Stimulated activated CD8-positive, alpha-beta memory T cell treated with anti-CD3 and anti-CD28 coated beads, Interleukin-12 subunit alpha, Interleukin-12 subunit beta, amount 100 ng/mL, for 4 hours (primary cell): ENCODE measurements at places on chromosomes 12 and 14.

- DNase-seq, result no peak
Measured at GRCh38 chr14:60670989-60671388, 21.7 kb upstream of the SIX1 start.

GRCh38 chr12:123843912-123844748 is 82.0 kb downstream of the DNAH10 start:
- DNase-seq, result no peak

DNA sequence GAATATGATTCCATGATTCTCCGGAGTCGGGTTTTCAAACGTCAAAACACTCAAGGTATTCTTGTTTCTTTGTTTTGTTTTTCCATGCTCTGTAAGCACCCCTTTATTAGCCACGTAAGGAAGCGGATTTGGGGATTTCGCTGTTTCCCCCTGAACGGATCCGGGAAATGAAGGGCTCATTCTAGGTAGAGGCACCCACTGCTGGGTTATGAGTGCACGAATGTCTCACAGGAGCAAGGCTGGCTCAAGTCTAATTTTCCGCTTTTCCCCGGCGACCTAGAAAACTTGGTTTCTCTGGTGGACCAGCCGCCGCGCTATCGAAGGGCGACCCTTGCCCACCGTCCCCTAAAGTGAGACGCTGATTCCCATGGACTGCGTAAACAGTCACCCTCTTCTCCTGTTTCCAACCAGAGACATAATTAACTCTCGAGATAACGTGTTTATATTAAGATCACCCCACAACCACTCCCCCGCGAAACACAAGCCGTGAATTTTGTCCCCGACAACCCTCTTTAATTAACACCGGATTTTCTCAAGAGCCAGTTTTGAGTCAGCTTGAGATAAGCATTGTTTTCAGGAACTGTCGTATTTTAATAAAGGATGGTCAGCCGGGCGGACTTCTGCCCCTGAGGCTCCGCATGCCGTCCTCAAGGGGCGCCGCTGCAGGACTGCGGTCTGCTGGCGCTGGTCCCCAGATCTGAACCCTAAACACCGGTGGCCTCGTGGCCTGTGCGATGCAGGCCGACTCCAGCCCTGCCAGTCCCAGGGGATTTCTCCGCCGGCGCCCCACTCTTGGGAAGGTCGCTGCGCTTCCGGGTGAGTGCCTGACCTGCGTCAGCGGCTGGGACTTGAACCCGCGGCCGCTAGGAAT is 515 bp upstream of the ABCC9 start:
- DNase-seq, result no peak

DNA sequence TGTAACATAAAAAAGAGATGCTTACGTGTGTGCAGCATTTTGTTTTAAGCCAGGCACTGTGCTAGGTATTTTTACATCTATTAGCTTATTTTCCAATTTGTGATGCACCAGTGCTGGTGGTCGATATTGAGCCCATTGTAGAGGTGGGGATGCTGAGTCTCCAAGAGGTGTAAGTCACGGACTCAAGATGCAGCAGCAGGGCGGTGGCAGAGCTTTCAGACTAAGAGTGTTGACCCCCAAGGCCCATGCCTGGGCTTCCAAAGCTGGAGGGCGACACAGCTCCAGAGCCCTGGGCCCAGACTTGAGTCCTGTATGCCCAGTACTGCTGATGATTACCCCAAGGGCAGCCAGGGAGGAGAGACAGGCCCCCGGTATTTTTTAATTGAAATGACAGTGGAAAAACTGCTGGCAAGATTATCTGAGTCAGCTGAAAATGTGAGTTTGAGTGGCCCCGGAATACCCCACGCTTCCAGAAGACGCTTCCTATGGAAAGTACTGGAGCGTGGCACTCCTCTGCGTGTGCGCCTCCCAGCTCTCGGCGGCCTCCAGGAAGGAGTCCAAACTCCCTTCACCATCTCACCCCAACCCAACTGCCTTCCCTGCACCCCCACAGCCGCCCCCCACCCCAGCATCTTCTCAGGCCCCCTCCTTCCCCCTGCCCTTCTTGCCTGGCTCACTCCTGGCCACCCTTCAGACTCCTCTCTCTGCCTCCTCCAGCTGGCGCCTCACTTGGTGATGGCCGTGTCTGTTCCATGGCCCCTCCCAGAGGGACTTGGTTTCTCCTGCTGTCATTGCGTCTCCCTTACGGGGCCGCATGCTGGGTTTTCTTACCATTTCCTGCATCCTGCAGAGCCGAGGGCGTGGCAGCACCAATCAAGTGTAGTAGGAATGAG is 40.7 kb downstream of the ELK3 start:
- no peak for DNase-seq

DNA sequence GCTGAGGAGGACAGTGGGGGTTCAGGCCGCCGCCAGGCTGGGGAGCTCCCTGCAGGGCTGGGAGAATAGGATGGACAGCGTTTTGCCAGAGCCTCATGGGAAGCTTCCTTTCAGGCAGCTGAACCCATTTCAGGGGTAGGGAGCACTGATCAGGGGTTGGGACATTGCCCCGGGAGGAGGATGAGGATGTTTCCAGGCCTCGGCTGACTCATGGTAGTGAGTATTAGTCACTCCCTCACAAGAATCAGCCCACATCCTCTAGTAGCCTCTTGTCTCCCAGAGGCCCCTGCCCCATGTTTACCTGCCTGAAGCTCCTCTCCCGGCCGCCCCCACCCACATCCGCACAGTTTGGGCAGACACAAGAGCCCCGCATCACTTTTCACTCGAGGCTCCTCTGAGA is 89.8 kb downstream of the ZFP36L1 start:
- no peak for DNase-seq

DNA sequence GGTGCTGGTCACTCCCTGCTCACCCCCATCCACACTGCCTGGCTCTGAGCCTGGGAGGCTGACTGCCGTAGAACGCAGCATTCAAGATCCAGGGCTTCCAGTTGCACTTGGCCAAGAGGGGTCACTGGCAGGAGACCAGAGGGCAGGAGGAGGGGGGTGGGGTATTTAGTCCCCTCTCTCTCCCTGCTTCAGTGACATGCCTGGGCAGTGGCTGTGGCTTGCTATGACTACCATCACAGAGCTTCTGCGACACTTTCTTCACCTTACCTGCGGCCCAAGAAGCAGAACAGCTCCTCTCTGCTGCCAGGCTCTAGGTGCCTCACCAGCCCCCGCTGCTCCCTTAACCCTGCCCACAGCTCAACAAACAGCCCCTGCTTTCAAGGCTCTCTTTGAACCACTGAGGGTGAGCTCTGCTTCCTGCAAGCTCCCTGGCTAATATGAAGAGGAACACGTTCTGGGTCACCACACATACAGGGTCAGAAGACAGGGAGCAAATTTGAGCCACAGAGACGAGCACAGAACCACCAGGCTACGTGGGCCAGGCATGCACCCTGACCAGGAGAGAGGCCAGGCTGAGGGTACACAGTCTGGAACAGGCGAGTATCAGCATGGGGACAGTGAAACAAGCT is 55.7 kb downstream of the ITPK1 start:
- DNase-seq, result no peak

DNA sequence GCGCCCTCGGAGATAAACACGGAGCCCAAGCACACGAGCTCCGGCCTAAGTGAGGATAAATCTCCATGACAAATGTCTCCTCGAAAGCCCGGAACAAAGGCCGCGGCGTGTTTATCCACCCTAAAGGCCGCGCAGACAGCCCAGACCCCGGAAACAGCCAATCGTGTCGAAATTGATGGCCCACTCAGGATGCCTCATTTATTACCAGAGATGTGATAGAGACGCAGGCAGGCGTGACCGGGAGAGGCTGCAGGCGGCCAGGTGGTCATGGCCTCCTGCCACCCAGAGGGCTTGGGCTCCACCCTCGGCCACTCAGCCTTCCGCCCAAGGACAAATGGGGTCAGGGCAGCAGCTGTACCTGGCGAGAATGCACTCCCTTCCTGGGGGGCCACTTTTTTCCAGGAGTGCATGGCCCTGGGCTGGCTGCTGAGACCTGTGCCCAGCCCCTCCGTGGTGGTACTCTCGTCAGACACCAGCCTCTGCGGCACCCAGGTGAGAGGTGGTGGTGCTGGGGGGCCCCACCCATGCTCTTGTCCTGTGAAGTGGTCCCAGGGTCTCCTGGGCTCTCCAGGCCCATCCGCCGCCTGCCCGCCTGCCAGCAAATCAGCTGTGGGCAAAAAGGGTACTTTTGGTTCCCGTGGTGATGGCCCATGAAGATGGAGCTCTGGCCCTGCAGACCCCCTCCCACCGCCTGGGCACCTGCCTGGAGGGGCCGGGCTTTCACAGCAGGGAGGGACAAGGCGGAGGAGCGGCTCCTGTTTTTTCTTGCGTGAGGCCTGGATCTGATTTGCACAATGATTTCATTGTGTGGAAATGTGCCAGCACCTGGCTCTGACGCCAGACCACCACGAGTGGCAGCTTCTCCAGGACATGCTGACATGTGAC is 211.5 kb upstream of the C14orf180 start:
- no peak for DNase-seq

DNA sequence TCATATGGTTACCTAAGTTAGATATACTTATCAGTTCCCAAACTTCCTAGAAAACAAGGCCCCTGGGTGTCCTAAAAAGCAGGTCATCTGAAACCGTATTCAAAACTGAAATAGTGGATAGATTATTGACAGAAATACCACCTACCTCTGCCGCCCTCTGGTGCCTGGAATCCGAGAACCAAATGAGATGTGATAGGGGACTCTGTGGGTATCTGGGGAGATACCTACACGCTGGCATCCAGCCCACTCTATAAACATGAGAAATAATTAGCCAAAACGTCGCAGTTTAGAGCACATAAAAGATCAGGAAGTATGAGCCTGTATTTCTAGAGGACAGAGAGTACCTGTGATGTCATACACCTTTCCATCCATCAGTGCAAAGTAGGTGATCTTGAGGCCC is 4.4 kb downstream of the ORMDL2 start:
- no peak for DNase-seq

- DNase-seq, result no peak
Measured at GRCh38 chr14:53943751-53944083, 12.9 kb downstream of the BMP4 start.

DNA sequence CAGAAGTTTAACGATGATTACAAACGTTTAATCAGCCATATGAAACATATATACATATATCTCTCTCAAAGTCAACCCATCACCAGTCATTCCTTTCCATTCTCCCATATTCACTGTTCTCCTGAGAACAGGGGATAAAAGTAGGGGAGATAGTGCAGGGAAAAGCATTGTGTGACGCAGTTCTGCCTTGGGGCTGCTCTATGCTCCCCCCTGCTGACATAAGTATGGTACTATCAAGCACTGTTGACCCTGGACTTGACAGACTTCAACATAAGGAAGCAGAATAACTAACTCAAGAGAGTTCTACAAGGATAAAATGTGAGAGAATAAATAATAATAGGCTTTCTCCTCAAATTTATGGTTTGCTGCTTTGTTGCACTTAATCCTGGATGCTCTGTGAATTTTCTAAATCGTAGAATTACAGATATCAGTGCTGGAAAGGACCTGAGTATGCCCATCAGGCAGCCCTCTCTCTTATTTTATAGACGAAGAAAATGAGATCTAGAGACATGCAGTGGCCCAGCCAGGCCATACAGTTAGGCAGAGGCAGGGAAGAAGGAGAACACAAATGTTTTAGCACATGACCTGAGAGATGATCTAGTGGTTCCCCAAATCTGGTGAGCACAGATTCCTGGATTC is 87.2 kb downstream of the SCN8A start:
- no peak for DNase-seq

DNA sequence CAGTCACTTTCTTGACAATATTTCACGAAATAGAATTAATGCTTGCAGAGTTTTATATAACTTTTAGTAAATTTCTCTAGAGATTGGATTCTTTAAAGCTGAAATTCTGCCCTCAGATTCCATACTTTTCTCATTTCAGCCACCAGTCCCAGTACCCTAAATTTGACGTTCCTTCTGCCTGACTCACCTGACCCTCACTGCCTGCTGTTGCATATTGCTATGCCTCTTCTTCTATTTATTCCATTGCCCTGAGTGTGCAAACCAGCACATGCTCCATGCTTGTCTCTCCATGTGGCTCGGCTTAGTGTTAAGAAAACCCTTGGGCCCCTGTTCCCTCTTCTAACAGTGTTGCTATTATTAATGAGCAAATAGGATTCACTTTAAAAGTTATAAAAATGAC is 533.3 kb downstream of the LRFN5 start:
- DNase-seq, result no peak

DNA sequence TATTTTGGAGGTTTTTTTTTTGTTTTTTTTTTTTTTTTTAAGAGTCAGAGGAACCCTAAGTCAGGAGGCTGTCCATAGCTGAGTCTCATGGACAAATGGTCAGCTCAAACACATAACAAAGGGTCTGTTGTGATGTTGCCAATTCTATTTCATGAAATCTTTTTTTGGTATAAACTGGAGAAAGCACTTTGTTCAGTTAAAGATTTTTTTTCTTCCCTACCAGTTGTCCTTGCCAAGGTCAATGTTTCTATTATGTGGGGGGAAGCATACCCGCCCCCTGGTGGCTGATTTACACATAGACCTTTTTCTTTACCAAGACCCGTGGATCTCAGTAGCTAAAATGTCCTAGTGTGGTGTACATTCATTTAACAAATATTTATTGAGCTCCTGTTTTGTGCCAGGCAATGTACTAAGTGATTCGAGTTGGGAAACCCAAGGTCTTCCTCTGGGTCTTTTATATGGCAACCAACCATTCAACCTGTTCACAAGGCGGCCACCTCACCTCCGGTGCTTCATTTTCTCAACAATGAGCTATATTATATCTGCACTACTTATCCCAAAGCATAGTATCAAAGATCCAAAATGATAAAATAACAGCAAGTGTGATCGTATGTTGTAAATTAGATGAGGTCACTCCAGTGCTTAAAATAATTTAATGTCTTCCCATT is 214.5 kb downstream of the PAH start:
- DNase-seq, result no peak

- DNase-seq, result no peak
Measured at GRCh38 chr14:106841701-106842100, 1315.3 kb downstream of the TMEM121 start.

- DNase-seq, result no peak
Measured at GRCh38 chr14:71498212-71498611, 434.0 kb upstream of the RGS6 start.
